ENCODE measurements at places on chromosomes 11 and 22.

DNA sequence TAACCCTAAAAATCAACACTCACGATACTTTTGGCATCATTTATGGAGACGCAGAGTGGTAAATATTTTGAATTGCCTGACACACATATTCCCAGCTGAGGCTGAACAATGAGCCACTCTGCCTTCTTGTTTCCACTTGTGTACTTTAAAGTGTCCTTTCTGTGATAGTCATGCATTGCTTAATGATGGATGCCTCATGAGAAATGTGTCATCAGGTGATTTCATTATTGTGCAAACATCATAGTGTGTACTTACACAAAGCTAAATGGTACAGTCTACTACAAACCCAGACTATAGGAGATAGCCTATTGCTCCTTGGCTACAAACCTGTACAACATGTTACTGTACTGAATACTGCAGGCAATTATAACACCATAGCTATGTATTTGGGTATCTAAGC, 44.2 kb downstream of the MRE11 start:
- DNase-seq: no peak

DNA sequence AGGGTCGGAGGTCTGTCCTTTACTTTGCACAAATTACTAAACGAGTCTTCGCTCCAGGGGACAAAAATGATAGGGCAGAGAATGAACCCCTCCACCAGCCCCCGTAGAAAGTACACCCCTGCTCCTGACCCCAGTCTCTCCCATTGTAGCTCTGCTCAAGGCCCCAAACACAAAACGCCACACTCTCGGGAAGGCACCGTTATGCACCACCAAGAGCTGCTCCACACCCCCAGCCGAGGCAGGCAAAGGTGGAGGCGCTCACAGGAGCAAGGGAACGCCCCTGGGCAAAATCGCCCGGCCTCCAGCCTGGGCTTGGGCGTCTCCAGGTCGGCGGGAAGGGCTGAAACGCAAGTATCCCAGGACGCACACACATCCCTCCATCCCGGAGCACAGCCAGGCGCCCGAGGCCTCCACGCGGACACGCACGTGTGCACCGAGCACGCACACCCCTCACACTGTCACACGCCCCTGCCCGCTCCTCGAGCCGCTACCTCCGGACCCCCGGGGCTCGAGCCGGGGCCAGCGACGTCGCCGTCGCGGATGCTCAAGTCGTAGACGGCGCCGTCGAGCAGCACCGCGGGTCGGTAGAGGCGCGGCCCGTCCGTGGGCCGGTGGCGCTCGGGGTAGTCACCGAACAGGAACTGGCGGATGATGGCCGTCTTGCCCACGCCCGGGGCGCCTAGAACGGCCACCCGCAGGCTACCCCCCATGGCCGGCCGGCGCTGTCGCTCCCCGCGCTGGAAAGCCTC, 786 bp downstream of the RASL10A start:
- peak; percentile 51 for DNase-seq

DNA sequence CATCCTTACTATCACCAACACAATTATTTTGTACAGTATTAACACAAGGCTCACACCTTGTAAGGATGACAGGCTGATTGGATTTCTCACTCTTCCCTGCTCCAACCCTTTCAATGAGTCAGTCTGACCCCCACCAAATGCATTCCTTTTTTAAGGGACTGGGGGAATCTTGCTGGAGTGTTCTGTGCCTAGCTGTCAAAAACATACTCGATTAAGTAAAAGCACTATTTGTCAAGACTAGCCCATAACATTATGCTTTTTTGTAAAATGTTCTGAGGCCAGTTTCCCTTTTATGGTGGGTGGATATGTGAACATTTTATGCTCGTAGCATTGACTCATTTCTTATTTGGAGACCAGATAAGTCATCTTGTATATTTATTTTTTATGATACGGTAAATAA, 87.2 kb downstream of the PDHX start:
- no peak for DNase-seq

DNA sequence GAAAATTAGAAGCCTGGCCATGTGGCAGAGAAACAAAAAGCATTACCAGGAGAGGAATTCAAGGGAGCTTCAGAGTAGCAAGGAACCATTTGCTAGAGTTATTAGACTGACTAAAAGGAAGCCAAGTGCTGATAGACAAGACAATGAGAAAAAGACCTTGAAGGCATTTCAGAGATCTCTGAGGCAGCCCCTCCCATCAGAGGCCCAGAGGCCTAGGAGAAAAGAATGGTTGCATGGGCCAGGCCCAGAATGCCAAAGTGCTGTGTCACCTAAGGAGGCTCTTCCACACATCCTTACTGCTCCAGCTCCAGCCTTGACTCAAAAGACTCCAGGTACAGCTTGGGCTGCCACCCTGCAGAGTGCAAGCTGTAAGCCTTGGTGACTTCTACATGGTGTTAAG, 61.8 kb upstream of the POU2AF2 start:
- DNase-seq: no peak

DNA sequence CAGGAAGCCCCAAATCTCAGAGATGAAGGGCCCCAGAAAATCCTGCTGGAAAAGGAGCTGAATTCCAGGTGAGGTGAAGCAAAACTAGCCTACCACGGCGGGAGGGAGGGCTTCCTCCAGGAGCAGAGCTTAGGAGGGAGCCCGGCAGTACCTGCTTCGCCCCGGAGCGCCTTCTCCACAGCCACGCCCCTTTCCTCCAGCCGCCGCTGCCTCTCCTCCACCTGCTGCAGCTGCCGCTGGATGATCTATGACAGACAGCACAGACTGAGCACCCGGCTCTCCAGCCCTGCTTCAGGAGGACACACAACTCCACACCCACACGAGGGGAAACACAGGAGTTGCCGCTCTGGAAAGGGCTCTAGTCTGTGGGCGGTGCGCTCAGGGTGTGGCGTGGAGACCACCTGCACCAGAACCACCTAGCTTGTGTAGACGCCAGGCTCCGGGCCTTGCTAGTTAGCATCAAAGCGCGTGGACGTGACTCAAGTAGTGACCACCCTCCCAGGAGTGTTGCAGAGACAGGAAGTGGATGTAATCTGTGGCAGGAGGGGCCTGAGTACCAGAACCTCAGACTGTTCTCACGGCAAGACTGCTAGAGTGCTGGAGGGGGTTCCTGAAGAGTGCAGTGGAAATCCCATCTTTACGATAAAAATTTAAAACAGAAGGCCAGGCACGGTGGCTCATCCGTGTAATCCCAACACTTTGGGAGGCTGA, 34.6 kb upstream of the BID start:
- no peak for DNase-seq

DNA sequence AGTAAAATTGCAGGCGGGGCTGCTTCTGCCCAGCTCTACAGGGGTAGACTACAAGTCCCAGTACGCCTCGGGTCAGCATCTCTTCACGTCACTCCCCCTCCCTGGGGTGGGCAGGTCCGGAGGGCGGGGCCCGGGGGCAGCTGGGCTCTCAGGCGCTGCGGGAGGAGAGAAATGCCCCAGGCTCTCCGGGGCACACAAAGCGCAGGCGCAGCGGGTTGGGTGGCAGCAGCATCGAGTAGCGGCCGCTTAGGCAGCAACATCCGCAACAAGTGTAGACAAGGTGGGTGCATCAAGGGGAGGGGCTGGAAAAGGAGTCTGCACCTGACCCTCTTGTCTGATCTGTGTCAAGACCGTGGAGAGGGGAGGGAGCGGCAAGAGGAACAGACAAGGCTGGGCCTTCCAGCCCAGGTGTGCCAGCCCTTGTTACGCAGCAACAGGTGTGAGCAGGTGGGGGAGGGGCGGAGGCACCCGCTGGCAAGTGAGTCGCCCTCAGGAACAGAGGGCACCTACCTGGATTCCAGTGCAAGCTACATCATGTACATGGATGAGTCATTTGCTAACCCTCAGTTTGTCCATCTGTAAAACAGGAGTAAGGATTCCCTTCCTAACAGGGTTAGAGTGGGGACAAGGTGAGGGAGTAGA, 1.2 kb downstream of the PLEKHB1 start:
- peak; percentile 92 for DNase-seq

DNA sequence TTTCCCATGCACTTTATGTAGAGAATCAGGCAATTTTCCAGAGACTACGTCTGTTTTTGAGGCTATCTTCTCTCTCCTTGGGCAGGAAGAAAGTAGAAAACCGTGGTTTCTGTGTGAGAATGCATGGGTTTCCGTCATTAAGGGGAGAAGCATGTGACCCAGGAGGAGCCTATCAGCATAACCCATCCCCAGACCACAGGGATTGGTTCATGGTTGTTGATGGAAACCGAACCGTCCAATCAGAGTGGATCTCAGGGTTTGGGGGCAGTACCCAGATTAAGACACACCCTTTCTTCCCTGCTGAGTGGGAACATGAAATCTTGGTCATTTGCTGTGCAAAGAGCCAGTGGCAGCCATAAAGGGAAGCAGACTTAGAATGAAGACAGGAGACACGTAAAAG, 517.8 kb downstream of the MN1 start:
- DNase-seq: no peak

GRCh38 chr11:62501432-62501891, 45.1 kb downstream of the AHNAK start:
- no peak for DNase-seq

- no peak for DNase-seq
Measured at GRCh38 chr22:23106906-23107367, 34.9 kb downstream of the RSPH14 start.

GRCh38 chr11:94563176-94563847, 3.9 kb upstream of the PIWIL4 start:
- DNase-seq: no peak

- no peak for DNase-seq
Measured at GRCh38 chr22:40436505-40437431, 66.4 kb downstream of the SGSM3 start.

DNA sequence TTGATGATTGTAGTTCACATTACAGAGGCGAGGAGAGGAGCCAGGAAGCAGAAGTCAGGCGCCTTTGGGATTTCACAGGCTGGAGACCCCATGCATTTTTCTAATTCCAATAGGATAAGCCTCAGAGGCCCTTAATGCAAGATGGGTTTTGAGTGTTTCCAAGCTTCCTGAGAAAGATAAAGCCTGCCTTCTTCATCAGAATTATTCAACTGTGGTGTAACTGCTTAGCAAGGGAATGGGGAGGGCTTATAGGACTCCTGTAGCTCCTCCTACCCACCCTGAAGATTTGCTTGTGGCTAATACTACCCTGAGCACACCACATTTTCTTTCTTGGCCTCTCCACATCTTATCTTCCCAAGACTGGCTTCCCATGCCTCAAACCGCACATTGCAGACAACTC, 151.1 kb upstream of the ISX start:
- DNase-seq: no peak

GRCh38 chr11:122190768-122191167, 74.8 kb upstream of the BLID start:
- no peak for DNase-seq

- no peak for DNase-seq
Measured at GRCh38 chr11:93274851-93275250, 55.7 kb upstream of the DEUP1 start.

- DNase-seq: no peak
Measured at GRCh38 chr11:68412593-68413475, 47.7 kb upstream of the PPP6R3 start.

GRCh38 chr22:37219533-37219932, 7.3 kb upstream of the SSTR3 start:
- DNase-seq: no peak

DNA sequence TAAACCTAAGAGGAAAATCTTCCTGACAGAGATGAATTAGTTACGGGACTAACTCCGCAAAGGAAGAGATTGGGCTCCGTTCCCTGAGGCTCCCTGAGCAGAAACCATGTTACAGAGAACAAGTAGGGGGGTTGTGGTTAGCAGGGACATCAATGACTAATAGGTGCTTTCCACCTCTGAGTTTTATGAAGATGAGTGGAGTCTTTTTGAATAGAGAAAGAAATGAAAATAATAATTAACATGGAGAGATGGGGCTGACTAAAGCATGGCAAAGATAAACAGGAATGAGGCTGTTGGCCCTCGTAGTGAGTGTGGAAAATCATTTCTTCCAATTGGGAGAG, 47.5 kb upstream of the PICALM start:
- DNase-seq: no peak

- no peak for DNase-seq
Measured at GRCh38 chr22:47275605-47276449, 513.4 kb downstream of the TBC1D22A start.

GRCh38 chr11:57978686-57979531, 44.8 kb upstream of the OR9Q1 start:
- DNase-seq: no peak

DNA sequence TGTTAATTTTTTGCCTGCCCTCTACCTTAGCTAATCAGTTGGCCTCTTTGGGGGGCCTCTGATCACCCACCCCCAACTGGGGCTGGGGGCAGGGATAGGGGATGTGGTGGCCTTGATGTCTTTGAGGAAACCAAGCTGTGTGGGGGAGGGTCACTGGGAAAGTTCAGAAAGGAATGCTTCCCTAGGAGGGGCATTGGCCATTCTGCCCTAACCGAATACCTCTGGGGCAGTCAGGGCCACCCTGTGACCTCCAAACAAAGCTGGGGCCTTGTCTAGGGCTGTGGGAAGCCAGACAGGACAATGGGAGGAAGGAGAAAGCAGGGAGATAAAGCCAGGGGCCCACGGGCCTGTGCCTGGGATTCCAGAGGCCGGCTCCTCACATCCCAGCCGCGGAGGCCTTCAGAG, 97.5 kb downstream of the TSPAN18 start:
- DNase-seq: no peak

- no peak for DNase-seq
Measured at GRCh38 chr11:78800756-78801155, 226.1 kb upstream of the NARS2 start.

GRCh38 chr11:63020671-63021291, 5.1 kb upstream of the SLC22A8 start:
- DNase-seq: peak; percentile 35

- DNase-seq: no peak
Measured at GRCh38 chr11:65160643-65161042, 9.4 kb upstream of the SPDYC start.

DNA sequence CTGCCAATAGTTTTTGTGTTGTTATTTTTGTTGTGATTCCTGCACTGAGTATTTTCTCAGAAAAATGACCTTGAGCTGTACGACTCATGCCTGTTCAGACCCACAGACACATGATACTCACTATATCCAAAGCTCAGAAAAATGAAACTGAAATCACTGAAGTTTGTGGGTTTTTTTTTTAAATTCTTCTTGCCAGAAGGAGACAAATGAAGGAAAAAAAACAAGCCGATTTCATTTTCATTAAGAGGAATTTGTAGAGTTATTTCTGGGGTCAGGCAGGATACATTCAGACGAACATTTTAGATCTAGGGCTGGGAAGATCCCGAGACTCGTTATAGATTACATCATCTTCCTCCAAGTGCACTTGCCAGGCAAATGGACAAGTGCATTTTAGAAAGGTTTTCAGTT, 60.4 kb downstream of the BMAL1 start:
- no peak for DNase-seq

- DNase-seq: no peak
Measured at GRCh38 chr11:100680070-100680469, 7.0 kb upstream of the ARHGAP42 start.

- no peak for DNase-seq
Measured at GRCh38 chr11:122681735-122682134, 26.2 kb downstream of the UBASH3B start.
